NCI-H1436 (cell line): ENCODE measurements at places on chromosomes 7 and 10.

DNA sequence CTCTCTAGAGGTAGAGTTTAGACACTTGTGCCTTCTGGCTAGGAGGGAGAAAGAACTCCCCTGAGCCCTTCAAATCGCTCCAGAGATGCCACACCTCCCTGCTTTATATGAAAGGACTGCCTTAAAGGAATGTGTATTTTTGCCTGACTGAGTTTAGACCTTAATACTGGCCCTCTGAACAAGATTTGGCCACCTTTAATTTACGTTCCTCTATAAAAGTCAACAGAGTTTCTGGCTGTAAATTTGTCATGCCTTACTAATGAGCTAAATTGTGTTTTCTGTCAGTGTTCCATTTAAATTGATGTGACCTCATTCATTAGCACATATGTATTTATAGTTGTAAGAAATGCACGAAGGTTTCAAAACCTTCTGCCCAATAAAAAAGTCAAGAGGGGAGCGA lies 48.0 kb downstream of the SEMA3C start:
- DNase-seq: no peak

DNA sequence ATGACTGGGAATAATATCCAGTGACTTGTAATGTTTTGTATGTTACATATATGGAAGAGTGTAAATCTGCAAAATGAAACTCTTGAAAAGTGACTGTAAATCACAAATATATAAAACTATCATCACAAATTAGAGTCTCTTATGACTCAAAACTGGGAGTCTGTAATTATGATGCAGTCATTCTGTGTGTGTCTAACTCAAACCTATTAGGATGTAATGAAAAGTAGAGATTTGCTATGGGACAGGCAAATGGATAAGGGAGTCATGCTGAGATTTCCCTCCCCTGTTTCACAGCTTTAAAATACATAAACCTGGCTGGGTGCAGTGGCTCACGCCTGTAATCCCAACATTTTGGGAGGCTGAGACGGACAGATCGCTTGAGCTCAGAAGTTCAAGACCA lies 8.6 kb upstream of the HKDC1 start:
- no peak for DNase-seq

DNA sequence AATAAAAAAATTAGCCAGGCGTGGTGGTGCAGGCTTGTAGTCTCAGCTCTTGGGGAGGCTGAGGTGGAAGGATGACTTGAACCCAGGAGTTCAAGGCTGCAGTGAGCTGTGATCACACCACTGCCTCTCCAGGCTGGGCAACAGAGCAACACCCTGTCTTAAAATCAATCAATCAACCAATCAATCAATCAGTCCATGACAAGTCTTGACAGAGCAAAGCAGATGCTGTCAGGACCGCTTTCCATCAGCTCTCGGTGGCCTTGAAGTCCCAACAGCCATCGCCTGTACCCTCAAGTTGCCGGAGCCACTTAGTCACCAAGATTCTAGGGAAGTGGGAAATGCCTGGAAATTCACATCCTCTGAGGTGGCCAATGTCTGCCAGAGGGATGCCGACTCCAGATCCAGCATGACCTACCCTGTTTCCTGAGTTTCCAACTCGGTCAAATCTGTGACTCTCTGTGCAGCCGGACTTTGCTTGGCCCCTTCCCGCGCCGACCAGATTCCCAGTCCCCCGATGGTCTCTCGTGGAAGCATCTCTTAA lies 871 bp upstream of the CCL24 start:
- no peak for DNase-seq

GRCh38 chr10:84047258-84048010 lies 91.9 kb upstream of the GHITM start:
- no peak for DNase-seq

DNA sequence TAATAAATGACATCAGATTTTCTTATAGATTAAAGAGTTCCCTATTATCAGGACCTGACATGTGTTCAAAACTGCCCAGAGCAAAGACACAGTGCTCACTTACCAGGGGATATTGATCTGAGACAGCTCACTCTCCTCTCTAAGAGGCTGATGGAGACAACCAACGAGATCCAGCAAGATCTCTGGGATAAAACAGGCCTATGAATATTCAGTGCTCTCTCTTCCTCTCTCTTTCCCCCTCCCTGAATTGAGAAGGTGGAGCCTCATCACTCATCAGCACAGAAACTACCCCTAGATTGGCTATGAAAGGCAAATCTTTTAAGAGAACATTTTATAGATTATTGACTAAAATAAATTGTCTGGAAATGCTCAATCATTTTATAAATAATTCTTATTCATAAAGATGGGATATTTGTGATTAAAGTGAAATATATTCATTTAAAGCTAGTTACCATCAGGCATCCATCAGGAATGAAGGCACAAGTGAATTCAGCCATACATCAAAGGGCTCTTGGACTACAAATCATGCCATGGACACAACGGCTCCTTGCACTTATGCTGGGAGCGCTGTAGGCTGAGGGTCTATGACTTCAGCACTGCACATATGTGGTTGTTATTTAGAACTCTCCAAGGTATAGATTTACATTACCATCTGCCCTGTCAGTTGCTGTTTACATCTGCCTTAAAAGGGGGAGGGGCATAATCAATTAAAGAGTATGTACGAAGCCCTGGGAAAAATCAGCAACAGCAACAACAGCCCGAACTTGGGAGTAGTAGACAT lies 3.4 kb upstream of the PPP1R17 start:
- DNase-seq: no peak

GRCh38 chr10:2011106-2011716 lies 273.9 kb upstream of the ADARB2 start:
- DNase-seq: no peak

DNA sequence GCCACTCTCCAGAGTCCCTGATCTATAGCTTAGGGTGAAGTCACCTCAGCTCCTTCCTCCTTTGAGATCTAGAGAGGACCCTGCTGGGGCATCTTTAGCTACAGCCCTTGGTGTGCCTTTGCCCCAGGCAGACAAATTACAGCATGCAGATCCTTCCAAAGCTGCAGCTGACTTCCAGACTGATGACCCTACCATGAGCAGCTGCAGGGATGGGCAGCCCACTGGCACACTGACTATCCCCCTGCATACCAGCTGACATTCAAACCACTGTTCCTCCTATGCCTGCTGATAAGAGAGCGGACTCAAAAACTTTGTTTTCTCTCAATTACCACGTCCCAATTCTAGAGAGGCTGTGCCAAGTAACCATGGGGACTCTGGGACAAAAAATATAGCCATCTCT lies 70.6 kb downstream of the COL13A1 start:
- no peak for DNase-seq

GRCh38 chr10:16945593-16945992 lies 128.4 kb upstream of the RSU1 start:
- no peak for DNase-seq

- DNase-seq: no peak
These were observed 45.5 kb upstream of the ANAPC16 start for GRCh38 chr10:72170263-72170662.

DNA sequence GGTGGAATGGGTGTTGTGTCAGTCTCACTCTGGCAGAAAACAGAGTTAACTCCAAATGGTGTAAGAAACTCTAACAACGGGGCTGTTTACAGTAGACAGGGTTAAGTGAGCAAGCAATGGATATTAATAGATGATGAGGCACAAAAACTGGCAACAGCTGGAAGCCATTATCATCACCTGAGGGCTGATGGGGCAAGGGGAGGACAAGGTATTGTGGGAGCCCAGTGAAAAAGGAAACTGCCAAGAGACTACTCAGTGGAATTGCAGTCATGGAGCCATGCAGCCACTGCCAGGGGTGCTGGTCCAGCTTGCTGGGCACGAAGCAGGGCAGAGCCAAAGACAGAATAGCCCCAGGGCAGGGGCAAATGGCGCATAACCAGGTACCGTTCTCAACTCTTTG lies 260.7 kb downstream of the BICC1 start:
- no peak for DNase-seq

GRCh38 chr7:36736899-36737211 lies 12.6 kb upstream of the AOAH start:
- no peak for DNase-seq

DNA sequence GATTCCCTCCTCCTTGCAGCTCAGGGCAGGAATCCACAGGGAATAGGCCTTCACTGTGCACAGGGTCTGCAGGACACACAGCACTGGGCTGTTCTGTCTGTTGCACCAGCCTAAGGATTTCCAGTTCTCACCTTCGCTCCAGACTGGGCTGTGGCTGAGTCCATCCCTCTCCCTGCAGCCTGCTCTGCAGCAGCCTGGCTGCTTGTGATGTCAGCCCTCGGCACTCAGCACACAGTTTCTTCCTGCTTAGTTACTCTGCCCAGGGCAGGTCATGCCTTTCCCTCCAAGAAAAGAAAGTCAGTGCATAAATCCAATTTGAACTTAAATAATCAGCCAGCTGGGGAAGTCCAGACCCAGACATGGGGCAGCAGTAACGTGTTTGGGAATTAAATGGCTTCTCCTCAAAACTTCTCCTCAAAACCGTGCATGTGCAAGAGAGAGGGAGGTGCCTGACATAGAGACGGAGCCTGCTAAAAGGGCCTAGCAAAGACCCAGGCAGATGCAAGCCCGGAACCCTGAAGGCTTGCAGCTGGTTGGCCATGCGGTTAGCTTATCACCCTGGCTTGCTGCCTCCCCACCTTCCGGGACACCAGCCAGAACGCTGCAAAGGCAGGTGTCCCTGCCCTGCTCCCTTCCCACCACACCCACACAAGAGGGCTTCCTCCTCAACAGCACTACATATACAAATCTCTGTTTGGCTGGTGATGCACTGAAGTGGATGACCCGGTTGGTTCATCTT lies 10.9 kb upstream of the GDF2 start:
- no peak for DNase-seq

- no peak for DNase-seq
These were observed 44.4 kb downstream of the LRRC4 start for GRCh38 chr7:127986581-127987521.

DNA sequence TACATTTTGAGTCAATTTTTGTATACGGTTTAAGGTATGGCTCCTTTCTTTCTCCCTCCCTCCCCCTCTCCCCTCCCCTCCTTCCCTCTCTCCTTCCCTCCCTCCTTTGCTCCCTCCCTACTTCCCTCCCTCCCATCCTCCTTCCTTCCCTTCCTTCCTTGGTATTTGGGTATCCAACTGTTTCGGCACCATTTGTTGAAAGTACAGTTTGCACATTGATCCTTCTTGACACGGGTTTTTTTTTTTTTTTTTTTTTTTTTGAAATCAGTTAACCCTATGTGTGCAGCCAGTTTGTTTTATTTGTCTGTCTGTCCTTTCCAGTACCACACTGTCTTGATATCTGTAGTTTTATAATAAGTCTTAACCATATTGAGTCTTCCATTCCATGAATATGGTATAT lies 39.9 kb upstream of the INSYN2A start:
- no peak for DNase-seq

GRCh38 chr7:10707519-10707918 lies 266.2 kb upstream of the PHF14 start:
- no peak for DNase-seq

- no peak for DNase-seq
These were observed 52.4 kb upstream of the CFAP46 start for GRCh38 chr10:132994811-132995210.

GRCh38 chr10:8137272-8137681 lies 82.8 kb downstream of the GATA3 start:
- DNase-seq: no peak

- no peak for DNase-seq
These were observed 162.1 kb downstream of the NRG3 start for GRCh38 chr10:82037076-82037475.

DNA sequence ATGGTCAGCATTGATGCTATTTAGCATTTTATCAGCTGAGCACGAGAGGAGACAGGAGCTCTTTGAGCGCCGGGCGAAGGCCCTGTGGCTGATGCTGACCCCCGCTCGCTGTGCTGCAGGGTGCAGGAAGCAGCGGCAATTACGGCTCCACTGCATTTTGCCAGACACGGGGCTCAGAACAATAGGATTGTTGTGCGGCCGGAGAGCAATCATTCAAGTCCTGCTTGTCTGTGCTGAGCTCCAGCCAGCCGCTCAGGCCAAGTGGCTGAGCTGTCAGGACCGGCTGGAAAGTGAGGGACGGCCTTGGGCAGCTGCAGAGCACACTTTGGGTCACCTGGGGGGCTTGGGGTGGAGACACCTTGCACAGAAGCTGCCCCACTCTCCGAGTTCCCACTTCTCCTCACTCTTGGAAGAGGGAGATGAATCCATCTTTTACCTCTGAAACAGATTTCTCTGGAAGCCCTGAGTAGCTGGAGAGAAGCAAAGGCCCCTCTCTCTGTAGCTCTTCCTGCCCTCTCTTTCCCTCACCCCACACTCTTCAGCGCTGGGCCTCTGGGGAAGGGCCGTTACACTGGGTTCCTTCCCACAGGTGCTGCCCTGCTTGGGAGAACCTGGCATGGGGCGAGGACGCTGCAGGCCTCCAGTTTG lies 17.3 kb upstream of the ADARB2 start:
- DNase-seq: no peak

GRCh38 chr10:47419421-47419820 lies 35.3 kb upstream of the ZNF488 start:
- DNase-seq: no peak

GRCh38 chr7:129832701-129833227 lies 120.0 kb downstream of the UBE2H start:
- DNase-seq: no peak

GRCh38 chr7:69817121-69817520 lies 218.8 kb downstream of the AUTS2 start:
- no peak for DNase-seq

- DNase-seq: no peak
These were observed 47.9 kb downstream of the GALNT11 start for GRCh38 chr7:152073352-152073751.

DNA sequence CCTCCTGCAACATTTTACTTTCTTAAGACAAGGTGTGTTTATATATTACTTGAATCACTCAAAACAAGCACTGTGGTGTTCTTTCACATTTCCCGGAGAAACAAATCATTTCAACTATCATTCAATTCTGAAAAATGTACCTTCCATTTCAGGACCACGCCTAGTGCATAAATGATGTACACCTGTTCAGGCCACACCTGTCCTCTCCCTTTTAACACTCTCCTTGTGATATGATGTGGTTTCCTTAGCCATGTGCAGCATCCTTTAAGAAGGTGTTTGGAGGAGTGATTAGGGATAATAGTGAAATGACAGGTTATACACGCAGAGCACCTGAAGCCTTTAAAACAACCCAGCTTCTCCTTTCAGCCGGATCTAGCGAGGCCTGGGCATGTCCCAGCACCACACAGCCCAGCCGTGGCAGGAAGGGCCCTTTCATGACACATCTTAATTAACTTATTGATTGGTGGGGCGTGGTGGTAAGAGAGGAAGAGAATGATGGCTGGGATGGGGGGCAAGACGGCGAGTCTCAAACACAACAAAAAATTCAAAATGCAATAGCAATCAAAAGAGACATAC lies 26.9 kb downstream of the ABLIM1 start:
- no peak for DNase-seq
